ENCODE measurements at places on chromosomes 7 and 10.

DNA sequence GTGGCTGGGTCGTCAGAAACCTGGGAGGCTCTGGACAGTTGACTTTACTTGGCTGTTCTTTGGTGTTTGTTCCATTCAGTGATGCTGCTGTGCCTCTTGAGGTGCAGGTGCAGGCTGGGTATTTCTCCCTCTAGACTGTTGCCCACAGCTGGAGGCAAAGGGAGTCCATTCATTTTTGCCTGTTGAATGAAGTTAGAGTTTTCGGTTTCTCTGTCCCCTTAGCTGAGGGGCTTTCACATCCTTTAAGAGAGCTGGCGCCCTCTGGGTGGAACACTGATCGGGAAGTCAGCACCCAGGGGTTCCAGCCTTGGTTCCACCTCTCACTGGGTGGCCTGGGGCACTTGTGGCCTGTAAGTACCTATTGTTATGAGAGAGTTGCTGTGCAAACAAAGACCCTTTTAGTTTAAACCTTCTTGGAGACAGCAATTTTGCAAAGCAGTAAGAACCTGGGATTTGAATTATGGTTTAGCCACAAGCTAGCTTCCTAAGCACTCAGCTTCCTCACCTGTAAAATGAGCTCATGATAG lies 67.2 kb downstream of the GRK5 start:
- no peak for DNase-seq

- DNase-seq, result no peak
These were observed 88.7 kb downstream of the PHYHIPL start for GRCh38 chr10:59265141-59265540.

DNA sequence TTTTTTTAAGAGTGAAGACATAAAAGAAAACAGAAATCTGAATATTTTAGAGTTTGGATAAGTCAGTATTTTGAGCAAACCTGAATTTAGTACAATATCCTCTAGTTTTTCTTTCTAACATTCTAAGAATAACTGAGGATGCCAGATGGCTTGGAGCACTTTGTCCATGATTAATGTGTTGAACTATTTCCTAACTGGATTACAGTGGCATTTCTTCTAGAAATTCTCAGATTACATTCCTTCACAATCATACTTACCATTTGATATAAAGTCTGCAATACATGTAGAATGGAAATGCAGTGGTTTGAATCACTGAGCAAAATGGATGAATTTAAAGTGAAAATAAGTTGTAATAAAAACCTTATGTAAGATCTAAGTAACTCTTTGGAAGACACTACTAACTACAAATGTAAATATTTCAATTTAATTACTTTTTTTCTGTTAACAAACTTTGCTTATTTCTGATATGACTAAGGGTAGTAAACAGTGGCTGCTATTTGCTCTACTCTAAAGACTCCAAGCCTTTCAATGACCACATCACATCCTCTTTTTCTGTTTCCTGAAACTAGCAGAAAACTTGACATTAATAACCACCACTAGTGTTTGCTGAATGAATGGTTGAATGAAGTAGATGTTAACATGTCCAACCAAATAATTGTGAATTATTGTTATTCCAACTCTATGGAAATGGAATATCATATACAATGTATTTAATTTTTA lies 102.8 kb downstream of the PRKG1 start:
- no peak for DNase-seq

DNA sequence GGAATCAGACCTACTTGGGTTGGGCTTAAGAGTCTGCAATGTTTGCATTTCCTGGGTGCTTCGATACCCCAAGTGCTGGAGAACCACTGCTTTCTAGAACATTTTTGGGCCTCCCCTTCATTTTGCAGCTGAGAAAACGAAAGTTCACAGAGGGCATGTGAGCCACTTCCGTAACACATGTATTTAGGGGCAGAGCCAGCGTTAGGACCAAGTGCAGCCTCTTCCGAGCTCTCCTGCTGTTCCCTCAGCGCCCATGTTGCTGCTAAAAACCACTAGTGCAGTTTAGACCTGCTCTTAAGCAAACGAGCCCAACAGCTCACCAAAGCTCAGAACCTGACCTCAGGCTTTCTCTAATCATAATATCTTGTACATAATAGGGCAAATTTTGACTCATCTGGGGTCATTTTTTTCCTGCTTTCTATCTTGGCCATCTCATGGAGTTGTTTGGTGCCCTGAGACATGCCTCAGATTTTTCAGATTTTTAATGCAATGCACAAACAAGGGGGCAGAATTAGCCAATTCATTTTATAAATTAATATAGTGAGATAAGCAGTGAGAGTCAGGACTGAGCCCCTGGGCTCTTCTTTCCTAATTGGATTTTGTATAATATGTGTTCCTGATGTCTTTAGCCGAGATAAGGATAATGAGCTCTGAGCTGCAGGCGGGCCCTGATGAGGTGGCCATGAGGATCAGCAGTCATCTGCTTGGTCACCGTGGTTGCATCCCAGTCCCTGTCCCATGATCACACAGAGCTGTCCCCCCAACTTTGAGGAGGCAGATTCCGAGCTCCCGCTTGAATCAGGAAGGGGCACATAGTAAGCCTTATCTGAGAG lies 12.9 kb downstream of the BAG3 start:
- no peak for DNase-seq

DNA sequence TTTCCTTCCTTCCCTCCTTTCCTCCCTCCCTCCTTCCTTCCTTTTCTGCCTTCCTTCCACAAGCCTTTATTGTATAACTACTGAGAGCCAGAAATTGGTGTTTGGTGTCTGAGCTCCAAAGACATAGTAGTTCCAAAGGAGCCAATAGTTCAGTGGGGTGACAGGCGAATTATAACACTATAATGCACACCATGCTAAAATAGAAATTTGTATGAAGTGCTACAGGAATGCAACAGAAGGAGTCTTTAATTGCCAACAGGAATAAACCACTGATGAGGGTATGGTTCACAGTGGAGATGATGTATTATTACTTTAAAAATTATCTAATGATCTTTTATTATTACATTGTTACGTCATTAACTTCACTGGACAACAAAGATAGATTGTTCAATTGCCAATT lies 158.8 kb upstream of the SP8 start:
- no peak for DNase-seq

- DNase-seq, result no peak
These were observed 781.8 kb upstream of the LRRTM3 start for GRCh38 chr10:66144016-66144415.

- no peak for DNase-seq
These were observed 24.7 kb upstream of the YAE1 start for GRCh38 chr7:39541511-39541910.

- no peak for DNase-seq
These were observed 1.2 kb downstream of the AGAP3 start for GRCh38 chr7:151087245-151088018.

- DNase-seq, result no peak
These were observed 89.5 kb downstream of the ZNF92 start for GRCh38 chr7:65463184-65463583.

DNA sequence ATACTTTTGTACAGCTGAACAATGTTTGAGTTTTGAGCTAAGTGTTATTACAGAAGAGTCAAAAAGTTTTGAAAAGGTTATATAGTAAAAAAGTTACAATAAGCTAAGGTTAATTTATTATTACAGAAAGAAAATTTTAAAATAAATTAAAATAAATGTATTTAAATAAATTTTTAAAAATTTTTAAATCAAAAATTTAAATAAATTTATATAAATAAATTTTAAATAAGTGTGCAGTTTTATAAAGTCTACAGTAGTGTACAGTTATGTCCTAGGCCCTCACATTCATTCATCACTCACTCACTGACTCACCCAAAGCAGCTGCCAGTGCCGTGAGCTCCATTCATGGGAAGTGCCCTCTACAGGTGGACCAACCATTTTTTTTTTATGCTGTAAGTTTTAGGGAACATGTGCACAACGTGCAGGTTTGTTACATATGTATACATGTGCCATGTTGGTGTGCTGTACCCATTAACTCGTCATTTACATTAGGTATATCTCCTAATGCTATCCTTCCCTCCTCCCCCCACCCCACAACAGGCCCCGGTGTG lies 462.9 kb upstream of the ZMIZ1 start:
- no peak for DNase-seq

All from activated naive CD4-positive, alpha-beta T cell (primary cell).